Tibial nerve (tissue), 4 donors: ENCODE measurements at places on chromosomes 16 and 17. TPM values are rescaled to one million over a fixed set of nuclear protein-coding genes. Genes with fewer than 3 reads are reported as not detected.

- no peaks in the 10 kb centered on the region for H3K36me3 ChIP-seq
- H3K27ac ChIP-seq, result no peak overlapping the region
- H3K4me1 ChIP-seq, result no peaks in the 10 kb centered on the region
- DNase-seq, result no peak
These were observed 7.0 kb upstream of the SLFN5 start for GRCh38 chr17:35235917-35236316.

DNA sequence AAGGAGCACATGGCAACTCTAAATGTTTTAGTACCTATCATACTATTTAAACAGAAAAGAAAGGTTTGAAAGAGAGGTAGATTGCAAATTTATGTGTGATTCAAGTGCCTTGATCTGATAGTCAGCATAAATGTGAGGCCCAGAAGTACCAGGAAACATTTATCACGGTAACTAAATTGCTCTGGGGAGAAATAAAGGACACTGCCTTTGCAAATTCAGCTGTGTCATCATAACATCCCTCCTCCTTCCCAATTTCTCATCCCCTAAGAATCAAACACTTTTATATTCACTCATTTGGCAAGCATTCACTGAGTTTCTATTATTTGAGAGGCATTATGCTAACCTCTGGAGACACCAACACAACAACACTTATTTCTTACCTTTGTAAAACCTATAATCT lies 563.4 kb upstream of the CA10 start:
- H3K4me1 ChIP-seq, result no peaks in the 10 kb centered on the region
- no peak overlapping the region for H3K4me3 ChIP-seq
- no peaks in the 10 kb centered on the region for H3K27me3 ChIP-seq
- no peak overlapping the region for H3K27ac ChIP-seq
- DNase-seq, result no peak
- H3K36me3 ChIP-seq, result no peaks in the 10 kb centered on the region

GRCh38 chr16:58430718-58431117 lies 38.4 kb downstream of the GINS3 start:
- H3K4me3 ChIP-seq, result no peak overlapping the region
- H3K27ac ChIP-seq, result no peak overlapping the region
- H3K27me3 ChIP-seq, result no peaks in the 10 kb centered on the region
- H3K36me3 ChIP-seq, result no peaks in the 10 kb centered on the region
- DNase-seq, result no peak
- no peaks in the 10 kb centered on the region for H3K4me1 ChIP-seq

The KRT27 gene
- not detected for total RNA-seq

The CDC6 gene
- total RNA-seq, result 0.44 TPM

The CMTM2 gene
- total RNA-seq, result not detected
